ENCODE measurements at places on chromosomes 16 and 17.

GRCh38 chr16:70713824-70714223, 28.0 kb upstream of the MTSS2 start:
- no peak for DNase-seq

GRCh38 chr17:76451506-76451905, 1.4 kb downstream of the UBE2O start:
- no peak for DNase-seq

- no peak for DNase-seq
Observed at GRCh38 chr16:56947604-56947995, 14.2 kb upstream of the CETP start.

DNA sequence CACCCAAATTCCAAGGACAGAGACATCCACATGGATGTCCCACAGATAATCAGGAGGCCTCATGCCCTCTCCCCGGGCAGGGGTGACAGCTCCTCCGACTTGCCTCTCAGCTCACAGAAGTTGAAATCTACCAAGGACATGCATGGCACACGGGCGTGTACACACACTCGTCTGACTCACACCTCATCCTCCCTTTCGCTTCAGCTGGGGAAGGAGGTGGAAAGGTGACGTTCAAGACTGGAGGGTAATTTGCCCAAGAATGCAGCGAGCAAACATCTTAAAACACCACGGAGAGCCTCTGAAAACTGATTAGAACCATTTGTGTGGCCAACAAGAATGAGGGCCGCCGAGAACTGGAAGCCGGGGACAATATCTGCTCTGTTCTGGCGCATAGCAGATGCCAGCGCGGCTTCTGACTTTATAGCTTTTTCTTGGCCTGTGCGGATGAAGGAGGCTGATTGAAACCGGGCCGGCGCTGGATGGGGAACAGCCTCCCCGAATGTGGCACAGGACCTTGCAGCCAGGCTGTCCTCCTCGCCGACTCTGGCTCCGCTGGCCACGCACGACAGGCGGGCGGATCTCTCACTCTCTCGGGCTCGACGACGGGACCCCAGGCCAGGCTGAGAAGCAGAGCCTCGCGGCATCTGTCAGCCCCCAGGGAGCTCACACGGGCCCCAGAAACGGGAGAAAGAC, 100.9 kb downstream of the C16orf95 start:
- DNase-seq: no peak

DNA sequence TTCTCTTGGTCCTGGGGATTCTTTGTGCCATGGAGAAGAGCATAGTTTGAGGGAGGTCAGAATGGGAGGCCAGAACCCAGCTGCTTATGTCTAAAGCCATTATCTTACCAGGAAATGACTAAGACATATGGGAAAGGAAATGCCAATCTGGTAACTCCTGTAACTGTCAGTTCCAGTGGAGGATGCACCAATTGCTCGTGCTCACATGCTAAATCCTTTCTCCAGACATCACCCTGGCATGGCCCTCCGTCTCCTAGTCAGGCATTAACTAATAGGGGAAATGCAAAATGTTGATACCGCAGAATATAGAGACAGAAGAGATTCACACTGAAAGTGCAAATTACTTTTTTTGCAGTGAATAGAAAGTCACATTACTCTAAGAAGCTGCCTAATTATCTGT, 255.6 kb upstream of the HSBP1 start:
- no peak for DNase-seq

- no peak for DNase-seq
Observed at GRCh38 chr17:67217446-67217845, 27.6 kb downstream of the HELZ start.

DNA sequence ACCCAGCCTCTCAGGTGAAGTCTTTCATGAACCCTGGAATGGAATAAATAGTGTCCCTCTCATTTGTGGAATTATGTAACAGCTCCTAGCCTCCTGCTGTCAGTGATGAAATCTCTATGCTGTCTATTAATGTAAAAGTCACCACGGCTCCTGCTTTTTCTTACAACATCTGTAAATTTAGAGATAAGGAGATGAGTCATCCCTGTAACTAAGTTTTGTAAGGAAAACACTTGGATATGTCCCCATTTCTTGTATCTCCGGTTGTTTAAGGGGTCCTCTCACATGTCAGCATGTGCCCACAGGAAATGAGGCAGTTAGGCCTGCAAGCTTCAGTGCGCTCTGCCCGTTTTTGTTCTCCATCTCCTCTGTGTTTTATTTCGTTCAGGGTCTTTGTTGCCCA, 2.8 kb upstream of the NAT9 start:
- DNase-seq: no peak

DNA sequence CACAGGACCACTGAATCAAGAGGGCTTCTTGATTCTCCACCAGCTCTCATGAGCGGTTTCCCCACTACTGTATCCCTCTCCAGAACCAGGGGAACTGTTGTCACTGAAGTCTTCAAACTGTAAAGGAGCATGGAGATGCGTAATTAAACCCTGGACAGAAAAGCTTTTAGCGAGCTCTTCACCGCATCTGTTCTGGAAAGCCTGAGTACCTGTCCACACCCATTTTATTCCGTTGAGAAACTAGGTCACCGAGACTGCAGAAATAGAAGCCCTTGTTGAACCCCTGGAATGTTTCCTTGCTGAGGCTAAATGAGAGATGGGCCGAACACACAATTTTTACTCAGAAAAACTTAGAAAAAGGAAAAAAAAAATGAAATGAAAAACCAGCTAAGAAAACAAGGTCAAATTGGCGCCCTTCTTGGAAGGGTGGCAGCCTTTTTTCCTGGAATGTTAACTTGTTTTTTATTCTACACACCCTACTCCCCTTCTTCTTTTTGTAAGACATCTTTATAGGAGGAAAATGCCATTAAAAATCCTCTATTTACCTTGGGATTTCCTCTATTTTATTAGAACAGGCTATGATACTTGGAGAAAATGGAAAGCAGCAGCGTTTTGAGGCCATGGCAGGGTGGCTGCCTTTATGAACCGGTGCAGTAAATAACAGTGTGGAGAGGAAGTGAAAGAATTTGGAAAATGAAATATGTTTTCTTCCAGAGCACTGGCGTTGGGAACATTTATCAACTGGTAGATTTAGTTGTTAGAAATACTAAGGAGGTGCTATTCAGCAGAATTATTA, 52.6 kb upstream of the CRISPLD2 start:
- DNase-seq: no peak

DNA sequence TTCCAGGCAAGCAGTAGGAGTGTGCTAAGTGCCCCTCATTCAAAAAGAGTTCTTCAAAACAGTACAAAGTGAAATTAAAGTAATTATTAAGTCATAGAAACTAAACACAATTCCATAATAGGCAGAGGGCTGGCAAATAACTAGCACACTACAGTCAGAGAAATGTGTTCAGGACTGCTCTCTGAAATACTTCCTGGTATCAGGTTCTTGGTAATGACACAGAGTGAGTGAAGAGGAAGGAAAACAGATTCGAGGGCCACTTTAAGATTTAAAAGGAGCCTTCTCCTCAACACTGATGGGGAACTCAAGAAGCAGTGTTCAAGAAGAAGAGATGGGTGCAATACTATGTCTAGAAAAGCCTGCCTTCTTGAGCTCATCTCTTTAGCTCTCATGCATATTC, 139.2 kb downstream of the TOX3 start:
- no peak for DNase-seq

- no peak for DNase-seq
Observed at GRCh38 chr17:1867307-1867706, 37.5 kb downstream of the RPA1 start.

DNA sequence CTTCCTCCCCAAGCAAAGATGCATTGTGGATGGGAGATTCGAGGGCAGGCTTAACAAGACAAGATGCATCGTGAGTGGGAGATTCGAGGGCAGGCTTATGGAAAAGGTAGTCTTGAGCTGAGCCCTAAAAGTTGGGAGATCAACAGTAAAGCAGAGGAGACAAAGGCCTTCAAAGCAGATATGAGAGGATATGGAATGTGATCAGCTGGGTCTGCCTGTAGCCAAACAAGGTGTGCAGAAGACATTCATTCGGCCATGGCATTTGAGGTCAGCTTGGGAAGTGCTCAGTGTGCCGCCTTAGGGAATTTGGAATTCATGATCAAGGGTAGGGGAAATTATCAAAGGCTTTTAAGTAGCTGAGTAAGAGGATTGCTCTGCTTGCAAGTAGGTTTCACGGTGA, 39.5 kb downstream of the DNAH9 start:
- no peak for DNase-seq

DNA sequence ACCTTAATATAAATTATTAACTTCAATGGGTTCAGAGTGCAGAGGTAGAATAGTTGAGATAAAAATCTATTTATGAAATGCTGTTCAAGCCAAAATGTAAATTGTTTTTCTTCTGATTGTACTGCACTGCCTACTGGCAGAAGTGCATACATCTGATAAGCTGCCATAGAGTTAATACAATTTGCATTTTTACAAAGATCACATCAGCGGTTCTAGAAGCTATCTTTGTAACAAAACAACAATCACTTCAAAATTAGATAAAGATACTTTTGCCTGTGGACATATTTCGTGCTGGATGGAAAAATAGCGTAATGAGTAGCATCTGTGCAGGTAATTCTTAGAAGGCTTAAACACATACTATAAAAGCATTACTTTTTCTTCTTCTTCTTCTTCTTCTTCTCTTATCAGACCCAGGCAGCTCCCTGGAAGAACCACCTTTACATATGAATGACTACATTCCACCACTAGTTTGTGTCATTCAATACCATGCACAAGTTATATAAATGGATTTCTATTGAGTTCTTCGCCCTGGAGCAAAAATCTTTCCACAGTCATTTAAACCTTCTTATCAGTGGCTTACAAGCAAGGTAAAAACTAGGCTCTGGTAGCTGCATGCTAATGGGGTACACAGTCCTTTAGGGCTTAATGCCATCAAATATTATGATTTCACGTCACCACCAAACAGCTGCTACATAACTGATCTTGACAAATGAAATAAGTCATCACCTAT, 47.0 kb downstream of the SYNRG start:
- DNase-seq: no peak

DNA sequence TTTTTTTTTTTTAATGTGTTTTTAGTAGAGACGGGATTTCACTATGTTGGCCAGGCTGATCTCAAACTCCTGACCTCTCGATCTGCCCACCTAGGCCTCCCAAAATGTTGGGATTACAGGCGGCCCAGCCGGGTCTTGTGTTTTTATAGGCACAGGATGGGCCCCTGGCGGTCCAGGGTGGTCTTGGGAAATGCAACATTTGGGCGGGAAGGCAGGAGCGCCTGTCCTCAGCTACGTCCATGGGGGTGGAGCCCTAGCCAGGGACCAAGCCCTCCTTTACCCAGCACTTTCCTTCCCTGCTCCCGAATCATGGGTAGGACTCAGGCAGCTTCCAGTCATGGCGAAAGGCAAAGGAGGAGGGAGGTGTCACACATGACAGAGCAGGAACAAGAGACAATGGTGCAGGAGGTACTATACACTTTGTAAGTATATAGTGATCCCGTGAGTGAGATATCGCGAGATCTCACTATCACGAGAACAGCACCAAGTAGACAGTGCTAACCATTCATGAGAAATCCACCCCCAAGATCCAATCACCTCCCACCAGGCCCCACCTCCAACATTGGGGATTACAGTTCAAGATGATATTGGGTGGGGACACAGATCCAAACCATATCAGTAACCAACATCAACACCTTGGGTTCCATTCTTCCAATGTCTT, 226.7 kb upstream of the WSCD1 start:
- no peak for DNase-seq

DNA sequence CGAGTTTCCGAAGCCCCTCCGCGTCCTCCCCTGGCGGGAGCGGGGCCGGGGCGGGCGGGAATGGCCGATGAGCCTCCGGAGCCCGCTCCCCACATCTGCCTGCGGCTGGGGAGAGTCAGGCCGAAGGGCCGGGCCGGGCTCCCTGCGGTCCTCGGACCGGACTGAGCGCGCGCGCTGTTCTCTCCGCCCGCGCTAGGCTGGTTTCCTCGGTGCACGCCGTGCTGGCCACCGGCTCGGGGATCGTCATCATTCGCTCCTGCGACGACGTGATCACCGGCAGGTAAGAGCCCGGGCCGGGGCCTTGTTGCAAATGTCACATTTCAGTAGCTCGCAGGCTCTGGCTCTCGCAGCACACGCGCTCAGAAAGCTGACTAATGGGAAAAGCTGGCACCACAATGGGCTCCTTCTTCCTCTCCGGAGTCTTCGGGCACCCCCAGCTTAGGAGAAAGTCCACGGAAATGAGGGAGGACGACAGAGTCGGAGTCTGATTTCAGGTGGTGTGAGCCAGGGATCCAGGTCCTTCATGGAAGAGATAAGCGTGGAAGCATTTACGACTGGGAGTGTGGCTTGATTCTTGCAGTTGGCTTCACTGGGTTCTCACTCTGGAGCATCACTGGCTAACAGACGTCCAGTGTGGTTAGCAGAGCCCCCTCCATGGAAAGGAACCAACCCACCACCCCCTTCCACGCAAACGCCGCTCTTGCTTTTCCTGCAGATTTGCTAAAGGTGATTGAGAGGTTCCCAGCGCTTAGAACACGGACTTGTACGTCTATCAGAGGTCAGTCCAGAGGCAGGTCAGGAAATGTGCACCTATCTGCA, 715 bp downstream of the TLCD3A start:
- no peak for DNase-seq

DNA sequence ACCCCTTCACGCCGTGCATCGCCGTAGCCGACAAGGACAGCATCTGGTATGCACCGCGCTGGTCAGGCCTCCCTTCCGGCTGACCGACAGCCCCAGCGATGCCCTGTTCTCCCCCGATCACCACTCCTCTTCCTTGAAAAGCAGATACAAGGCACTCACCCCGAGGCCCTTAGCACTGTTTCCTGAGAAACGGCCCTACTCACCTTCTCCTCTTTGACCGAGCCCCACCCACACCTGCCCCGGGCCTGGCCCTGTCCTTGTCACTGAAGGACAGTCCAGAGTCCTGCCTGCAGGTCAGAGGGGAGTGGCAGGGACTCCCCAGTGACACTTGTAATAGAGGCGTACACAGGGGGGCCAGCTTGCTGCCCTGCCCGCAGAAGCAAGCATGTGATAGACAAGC, 45.9 kb upstream of the CHMP6 start:
- DNase-seq: peak; percentile 58

GRCh38 chr16:56262148-56262547, 70.9 kb downstream of the GNAO1 start:
- DNase-seq: no peak

- no peak for DNase-seq
Observed at GRCh38 chr16:80902306-80903110, 98.1 kb upstream of the CDYL2 start.

- DNase-seq: no peak
Observed at GRCh38 chr16:3195975-3196374, 8.0 kb downstream of the OR1F1 start.

DNA sequence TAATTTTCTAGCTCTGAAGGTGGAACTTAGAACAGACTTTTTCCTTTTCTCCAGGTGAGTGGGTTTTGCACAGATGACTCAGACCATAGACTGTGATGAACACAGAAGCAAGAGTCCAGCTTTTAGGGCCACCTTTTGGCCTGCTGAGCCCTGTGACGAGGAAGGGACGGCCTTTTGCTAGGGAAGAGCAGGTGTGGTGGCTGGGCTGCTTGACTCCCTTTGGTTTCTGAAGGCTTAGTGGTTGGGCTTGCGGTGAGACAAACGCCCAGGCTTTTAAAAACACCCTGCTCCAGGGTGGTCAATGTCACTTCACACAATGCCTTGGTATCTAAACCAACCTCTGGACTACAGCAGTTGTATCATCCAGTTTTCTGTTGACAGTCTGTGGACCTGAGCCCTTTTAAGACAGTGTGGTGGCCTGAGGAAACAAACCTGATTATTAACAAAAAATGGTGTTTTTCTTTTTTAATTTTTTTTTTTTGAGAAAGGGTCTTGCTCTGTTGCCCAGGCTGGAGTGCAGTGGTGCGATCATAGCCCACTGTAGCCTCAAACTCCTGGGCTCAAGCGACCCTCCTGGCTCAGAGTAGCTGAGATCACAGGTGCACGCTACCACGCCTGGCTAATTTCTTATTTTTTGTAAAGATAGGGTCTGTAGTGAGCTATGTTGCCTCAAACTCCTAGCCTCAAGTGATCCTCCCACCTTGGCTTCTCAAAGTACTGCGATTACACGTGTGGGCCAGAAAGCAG, 134.0 kb downstream of the SNX29 start:
- DNase-seq: no peak
